NCI-H526 (cell line): ENCODE measurements at places on chromosomes 1 and 21.

DNA sequence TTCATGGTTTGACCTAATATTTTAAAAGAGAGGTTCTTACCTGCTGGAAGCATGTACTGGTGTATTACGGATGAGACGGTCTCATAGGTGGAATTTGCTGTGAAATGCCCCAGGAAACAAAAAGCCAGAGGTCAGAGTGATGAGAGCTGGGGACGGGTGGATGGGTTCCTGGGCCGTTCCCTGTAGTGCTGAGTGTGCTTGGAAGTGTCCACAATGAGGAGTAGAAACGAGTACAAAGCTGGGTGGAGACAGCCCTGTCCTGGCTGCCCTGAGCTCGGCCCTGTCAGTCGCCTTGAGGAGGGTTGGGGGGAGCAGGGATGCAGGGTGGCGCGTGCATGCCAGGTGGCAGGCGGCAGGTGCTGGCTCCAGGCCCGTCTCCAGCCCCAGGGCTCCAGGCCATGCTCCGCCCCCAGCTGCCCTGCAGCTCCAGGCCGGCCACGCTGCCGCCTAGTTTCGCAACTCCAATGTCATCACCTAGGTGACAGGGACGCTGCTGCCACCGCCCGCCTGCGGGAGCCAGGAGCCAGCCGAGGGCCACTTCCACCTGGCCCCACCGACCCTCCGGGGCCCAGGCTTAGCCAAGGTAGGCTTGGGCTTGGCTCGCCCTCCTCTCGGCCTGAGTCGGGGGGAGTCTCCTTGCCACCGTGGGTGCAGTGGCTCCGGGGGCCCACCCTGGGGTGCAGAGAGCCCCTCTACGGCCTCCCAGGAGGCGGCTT is 16.4 kb downstream of the TP73 start:
- DNase-seq = peak; percentile 93

DNA sequence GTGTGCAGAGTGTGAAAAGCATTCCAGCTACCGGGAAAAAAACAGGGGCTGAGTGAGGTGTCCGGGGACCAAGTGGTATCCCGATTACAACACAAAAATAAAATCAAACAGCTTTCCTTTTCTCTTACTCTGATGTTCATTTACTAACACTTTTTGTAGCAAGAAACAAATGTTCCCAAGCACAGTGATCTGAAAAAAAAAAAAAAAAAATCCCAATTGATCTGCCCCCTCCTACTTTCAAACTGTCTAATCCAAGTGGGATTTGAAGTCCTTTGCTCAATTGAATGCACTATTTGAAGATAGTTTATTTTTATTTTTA is 1.3 kb downstream of the BACE2 start:
- DNase-seq = no peak

DNA sequence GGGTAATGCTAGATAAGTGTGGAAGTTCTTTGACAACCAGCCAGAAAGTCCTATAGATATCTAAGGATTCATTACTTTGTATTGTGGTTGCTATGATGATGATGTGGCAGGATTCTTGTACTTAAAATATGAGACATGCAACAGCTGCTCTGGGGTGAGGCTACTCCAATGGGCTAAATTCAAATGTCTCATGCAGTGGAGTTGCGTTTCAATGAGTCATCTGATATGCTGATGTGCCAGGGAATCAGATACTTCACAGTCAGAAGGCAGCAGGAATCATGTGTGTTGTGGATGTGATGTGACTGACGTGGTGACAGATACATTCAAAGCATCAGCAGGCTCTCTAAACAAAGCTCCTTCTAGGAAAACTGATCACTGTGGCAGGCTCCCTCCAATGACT is 66.5 kb downstream of the TSEN15 start:
- DNase-seq = no peak

- peak; percentile 77 for DNase-seq
Measured at GRCh38 chr1:14466006-14466405, 132.5 kb upstream of the KAZN start.

- DNase-seq = peak; percentile 59
Measured at GRCh38 chr1:35201631-35202030, 8.7 kb upstream of the SFPQ start.

DNA sequence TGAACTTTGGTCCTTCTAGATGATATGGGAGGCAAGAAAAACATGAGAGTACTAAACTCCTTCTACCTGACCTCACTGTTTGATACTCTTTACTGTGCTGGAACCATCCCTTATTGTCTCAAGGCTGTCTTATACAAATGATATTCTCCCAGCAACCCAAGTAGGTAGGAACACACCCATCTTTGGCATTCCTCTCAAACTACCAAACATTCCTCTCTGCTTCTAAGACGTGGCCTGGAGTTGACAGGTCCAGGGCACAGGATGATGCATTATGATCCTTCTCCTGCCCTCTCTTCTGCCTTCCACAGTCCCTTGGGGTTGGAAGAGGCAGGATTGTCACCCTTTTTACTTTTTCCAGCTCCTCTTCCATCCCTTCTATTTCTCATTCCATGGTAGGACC is 90.5 kb downstream of the SPATA17 start:
- no peak for DNase-seq

DNA sequence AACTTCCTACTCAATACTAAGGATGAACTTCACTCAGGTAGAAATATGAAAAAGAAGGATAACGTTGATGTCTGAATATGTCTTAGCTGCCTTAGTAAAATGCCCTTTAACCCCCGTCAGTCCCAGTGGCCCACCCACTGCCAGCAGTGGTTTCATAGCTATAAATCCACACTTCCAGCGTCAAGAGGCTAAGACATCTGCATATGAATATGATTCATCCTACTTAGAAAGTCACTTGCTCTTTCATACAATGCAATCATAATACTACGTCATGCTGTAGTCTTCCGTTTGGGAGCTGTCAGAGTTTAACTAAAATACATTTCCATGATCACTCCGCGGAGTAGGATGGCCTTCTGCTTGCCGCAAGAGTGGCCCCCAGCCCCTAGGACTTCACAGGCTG is 247.3 kb downstream of the SDCCAG8 start:
- DNase-seq = no peak

DNA sequence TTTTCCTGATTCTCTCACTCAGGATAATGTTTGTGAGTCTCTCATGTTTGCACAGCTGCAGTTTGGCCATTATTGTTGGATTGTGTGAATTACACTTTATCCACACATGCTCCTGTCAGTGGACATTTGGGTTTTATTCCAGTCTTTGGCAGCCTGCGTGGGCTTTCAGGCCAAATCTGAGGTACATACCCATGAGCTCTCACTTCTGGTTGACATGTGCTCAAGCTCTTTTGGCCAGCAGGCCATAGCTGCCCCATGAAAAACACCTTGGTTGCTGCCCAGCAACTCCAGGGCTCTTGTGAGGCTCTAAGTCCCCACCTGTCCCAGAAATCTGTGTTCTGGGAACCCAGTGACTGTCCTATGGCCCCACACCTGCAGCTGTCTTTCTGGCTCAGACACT is 124.5 kb upstream of the GALNT2 start:
- DNase-seq = no peak

DNA sequence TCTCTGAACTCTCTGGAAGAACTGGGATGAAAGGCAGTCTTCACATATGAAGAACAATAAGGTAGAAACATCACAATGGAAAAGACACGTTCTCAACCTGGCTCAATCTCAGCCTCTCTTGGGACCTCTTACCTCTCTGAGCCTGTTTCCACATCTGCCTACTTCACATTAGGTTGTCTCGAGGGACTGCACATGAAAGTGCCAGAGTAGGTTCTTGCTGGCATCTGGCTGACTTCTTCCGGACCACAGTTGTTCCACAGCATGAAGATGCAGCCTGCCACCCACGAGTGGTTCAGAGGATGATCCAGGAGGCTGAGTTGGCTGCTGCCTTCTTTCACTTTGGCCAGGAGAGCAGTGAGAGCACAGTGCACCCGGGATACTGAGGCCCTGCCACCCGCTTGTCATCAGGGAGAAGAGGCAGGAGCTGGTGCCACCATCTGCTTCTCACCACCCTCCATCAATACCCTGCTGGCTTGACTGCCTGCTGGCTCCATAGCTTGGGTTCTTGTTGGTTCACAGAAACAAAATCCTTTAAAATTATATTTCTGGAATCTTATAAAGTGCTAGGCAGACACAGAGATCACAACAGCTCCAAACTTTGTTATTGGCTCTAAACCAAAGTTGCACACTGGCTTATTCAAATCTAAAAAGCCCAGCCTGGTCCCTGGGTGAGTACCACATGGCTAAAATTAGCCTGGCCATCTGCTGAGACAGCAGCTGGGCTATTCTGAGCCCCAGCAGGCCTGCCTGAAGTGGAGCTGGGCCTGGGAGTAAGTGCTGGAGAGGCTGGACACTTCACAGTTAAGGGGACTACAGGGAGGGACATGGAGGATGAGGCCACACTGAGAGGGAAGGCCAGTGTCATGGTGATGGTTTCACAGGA is 46.9 kb upstream of the LIN9 start:
- DNase-seq = no peak

DNA sequence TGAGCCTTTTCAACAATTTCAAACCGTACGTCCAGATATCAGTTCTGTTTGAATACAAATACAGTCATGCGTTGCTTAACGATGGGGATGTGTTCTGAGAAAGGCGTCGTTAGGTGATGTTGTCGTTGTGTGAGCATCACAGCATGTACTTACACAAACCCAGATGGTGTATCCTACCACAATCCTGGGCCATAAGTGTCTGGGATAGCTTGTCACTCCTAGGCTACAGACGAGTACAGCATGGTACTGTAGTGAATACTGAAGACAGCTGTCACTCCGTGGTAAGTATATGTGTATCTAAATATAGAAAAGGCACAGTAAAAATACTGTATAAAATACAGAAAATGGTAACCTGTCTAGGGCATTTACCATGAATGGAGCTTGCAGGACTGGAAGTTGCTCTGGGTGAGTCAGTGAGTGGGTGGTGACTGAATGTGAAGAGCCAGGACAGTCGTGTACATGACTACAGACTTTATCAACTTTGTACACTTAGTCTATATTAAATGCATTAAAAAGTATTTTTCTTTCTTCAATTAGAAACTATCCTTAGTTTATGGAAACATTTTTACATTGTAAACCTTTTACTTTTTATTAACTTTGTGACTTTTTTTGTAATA is 10.5 kb upstream of the OR2W3 start:
- no peak for DNase-seq

DNA sequence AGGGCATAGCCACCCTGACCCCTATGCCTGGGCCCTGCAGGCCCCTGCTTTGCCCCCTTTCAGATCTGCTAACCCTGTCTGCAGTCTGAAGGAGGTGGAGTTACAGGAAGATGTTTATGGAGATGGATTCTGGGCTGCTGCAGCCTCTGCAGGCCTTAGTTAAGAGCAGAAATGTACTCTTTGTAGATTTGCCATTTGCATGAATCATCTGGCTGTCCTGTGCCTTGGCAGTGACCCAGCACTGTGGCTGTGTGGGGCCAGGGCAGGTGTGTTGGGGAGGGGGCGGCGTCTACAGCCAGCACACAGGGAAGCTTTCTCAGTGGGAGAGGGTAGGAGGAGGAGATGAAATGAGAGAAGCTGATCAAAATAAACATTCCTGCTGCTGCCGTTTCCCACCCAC is 867.3 kb downstream of the PLA2G4A start:
- DNase-seq = peak; percentile 14

DNA sequence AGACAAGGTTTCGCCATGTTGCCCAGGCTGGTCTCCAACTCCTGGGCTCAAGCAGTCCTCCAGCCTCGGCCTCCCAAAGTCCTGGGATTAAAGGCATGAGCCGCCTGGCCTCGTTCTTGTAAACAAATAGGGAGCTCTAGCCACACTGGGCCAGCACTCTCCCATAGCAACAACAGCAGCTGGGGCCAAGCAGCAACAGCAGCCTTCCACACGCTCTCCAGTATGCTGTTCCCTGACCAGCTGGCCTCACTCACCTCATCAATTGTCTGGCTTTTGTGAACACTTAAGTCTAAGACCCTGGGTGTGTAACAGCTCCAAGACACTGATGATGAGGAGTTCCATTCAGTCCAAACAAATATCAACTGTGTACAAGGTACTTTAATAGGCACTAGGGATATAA is 16.9 kb upstream of the GLIS1 start:
- DNase-seq = no peak

DNA sequence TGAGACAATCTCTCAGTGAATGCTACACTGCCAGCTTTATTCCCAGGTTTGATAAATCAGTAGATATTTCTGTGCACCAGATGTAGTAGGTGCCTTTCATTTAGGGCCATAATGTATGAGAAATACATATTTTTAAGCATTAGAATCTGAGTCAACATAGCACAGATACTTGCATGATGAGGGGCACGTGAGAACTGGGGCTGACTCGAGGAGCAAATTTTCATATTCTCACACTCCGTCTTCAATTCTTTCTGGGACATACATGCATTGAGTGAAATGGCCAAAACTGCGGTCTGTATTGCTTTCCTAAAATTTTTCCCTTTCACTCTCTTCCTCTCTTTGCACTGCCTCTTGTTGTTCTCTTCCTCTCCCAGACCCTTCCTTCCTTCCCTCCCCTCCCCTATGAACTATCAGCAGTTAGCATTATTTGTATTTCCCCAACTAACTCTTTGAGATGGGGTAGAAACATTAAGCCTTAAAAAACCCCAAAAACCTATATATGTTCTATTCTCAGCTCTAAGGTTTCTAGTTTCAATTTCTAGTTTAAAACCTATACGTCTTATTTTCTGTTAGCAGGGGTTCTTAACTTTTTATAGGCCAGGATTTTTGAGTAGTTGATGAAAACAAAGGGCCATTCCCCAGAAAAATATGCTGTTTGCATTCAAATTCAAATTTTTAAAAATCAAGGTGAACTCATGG is 289.1 kb downstream of the PTBP2 start:
- no peak for DNase-seq

GRCh38 chr1:11157394-11157793 is 31.8 kb upstream of the ANGPTL7 start:
- no peak for DNase-seq

DNA sequence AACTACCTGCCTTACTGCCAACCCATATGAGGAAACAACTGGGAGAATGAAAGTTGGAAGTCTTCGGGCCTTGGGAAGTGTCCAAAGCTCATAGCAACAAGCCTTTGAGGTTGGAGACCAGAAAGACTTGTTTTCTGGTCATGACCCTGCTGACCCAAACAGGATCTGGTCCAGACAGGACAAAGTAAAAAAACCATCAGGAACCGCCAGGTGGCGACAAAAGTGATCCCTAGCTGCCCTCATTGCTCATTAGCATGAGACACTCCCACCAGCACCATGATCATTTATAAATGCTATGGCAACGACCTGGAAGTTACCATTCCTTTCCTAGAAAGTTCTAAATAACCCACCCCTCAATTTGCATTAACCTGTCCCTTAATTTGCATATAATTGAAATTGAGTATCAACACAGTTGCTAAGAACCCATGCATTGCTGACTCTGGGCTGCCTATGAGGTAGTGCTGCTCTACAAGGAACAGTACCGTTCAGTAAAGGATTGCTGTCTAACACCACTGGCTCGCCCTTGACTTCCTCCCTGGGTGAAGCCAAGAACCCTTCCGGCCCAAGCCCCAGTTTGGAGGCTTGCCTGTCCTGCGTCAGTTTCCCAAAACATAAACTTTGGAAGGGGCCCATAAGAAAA is 89.0 kb downstream of the URB2 start:
- DNase-seq = peak; percentile 27

- no peak for DNase-seq
Measured at GRCh38 chr1:243963571-243963970, 87.5 kb upstream of the ZBTB18 start.

GRCh38 chr1:117290890-117291289 is 76.4 kb upstream of the MAN1A2 start:
- DNase-seq = no peak
